ENCODE measurements at places on chromosomes 6 and 20.
A peak's percentile ranks its signal among the peaks of the same experiment; 100 is the strongest.

DNA sequence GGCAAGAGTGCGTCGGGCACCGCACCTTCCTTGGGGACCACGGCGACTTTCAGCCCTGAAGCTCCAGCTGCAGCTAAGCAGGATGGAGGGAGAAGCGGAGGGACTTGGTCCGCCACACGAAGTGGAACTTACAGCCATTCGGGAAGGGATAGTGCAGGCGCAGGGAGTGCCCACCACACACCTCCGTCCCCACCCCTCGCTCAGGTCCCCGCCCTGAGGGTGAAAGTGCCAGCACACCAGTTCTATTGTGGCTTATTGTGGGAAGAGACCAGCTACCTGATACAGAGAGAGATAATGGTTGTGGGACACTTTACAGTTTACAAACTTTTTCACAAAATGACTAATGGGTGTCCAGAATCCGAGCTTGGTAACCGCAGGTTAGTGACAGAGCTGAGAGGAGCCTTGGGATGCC is 76.1 kb downstream of the IRF4 start:
- no peak for DNase-seq

- peak; percentile 81 for DNase-seq
Measured at GRCh38 chr6:130681028-130681427, 146.2 kb upstream of the SMLR1 start.

DNA sequence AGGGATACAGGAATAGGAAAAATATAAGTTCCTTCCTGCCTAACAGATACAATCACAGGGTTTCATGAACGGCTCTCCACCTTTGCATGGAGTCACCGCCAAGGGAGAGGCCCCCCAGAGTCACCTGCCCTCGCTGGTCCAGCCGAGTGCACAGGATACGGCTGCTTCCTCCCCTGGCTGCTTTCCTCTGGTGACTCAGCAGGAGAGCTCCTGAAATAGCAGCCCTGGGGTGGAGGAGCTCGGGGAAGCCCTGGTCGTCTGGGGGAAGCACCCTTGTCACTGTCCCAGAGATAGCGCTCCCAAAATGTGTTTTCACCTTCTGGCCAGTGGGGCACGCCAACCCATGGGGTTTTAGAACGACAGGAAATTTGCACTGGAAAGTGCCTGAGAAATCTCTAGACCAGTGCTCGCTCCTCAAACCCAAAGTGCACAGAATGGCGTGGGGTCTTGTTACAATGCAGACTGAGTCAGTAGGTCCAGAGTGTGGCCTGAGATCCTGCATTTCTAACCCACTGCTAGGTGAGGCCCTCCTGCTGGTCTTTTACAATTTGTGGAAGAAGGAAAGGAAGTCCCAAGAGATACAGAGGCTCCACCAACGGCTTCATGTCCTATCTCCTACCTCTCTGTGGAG is 35.9 kb upstream of the FAM50B start:
- DNase-seq: peak; percentile 47

- no peak for DNase-seq
Measured at GRCh38 chr6:33869826-33870423, 66.1 kb upstream of the MLN start.

GRCh38 chr6:46137387-46137786 is 7.6 kb downstream of the ENPP4 start:
- DNase-seq: no peak

- DNase-seq: no peak
Measured at GRCh38 chr20:63697868-63698545, 1.6 kb downstream of the TNFRSF6B start.

DNA sequence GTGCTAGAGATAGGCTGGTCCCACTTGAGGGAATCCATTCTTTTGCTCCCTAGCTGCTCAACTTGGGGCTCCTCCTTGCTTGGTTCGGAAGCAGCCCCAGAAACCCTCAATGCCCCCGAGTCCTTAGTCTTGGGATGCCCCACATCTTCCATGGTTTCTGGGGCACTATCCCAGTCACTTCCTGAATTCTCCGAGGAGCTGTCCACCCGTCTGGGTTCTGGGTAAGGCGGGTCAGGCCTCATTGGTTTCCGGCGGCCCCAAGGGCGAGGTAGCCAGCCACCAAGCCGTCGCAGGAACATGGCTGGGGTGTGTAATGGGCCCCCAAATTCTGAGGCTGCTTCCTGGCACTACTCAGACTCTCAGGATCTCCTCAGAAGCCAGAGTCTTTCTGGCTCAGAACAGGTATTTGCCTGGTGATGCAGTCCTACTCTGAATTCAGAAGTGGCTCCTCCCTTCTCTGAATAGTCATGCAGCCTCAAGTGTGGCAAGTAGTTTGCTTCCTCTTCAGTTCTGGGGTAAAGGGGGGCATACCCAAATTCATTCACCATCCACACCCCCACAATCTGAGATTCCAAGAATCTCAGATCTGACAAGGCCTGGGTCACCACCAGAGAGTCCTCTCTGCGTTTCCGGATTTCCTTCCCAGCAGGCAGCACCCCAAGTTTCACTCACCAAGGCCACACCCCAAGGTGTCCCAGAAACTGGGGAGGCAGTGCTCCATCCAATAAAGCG is 763 bp downstream of the C6orf47 start:
- peak; percentile 18 for DNase-seq

GRCh38 chr6:99563056-99563723 is 5.3 kb downstream of the CCNC start:
- no peak for DNase-seq

GRCh38 chr20:63047267-63047666 is 40.5 kb upstream of the BHLHE23 start:
- no peak for DNase-seq

GRCh38 chr6:68071740-68072139 is 563.3 kb upstream of the ADGRB3 start:
- peak; percentile 36 for DNase-seq

GRCh38 chr20:48266571-48266970 is 481.3 kb upstream of the SULF2 start:
- no peak for DNase-seq

- DNase-seq: no peak
Measured at GRCh38 chr20:64090165-64090564, 6.0 kb upstream of the LKAAEAR1 start.

- DNase-seq: peak; percentile 38
Measured at GRCh38 chr6:104855507-104855906, 4.2 kb downstream of the HACE1 start.

GRCh38 chr6:157880534-157880933 is 57.5 kb downstream of the SNX9 start:
- DNase-seq: no peak

GRCh38 chr20:10699941-10700340 is 26.1 kb upstream of the JAG1 start:
- no peak for DNase-seq

- DNase-seq: no peak
Measured at GRCh38 chr6:139468178-139468819, 93.9 kb upstream of the CITED2 start.

GRCh38 chr20:51067792-51068191 is 44.9 kb upstream of the KCNG1 start:
- no peak for DNase-seq

DNA sequence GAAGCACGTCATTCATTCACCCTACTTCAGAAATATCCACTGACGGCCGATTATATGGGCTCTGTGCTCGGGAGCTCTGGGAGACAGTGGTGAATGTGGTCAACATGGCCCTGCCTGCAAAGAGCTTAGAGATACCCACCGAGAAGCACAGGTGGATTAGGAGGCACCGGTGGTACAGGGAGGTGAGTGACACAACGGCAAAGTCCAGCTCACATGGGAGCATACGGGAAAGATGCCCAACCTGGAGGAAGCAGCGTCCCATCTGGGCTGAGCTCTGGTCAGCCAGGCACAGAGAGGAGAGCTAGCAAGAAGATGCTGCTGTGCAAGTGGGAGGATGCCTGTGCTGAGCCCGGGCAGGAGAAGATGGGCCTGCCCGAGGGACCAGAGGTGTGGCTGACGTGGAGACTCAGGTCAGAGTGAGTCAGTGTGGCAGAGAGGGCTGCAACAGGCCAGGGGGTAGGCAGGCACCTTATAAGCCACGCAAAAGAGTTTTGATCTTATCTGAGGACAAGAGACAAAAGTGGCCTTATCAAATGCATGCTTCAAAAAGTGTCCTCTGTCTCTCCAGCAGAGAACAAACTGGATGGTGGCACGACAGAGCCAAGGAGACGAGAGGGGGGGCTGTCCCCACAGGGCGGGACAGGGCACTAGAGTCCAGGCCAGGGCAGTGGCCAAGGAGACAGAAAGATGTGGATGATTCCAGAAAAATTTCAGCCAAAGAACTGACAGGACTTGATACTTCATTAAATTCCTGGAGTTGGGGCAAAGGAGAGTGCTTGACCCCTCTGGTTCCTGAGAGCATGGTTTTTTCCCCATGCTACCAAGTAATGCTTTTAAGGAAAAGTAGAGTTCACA is 214.6 kb upstream of the SNX9 start:
- no peak for DNase-seq

- no peak for DNase-seq
Measured at GRCh38 chr6:28001351-28001750, 44.3 kb downstream of the OR2B6 start.

DNA sequence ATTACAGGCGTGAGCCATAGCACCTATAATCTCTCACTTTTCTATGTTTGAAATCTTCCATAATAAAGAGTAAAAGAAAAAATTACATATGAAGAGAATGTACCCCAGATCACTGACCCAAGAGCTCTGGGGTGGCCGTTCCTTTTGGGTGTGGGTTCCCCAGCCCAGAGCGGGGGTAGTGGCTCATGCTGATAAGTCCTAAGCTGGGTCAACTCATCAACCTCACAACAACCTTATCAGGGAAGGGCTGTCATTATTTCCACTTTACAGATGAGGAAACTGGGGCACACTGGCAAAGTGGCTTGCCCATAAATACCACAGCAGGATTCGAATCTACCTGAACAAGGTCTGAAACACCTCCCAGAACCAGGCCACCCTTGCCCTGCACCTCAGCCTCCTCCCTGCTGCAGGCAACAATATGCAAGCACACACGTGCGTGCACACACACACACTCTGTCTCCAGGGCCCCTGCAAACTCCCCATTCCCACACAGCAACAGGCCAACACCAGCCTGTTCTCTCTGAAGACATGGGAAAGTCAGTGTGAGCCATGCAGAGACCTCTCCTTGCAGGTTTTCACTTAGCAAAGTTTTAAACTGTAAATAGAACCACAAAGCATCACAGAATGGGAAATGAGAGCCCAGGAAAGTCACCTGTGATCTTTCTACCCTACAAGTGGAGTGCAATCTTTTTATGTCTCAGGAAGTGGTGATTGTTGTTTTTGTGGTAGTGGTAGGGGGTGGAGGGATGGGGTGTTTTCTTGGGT is 27.7 kb downstream of the BFSP1 start:
- DNase-seq: no peak

GRCh38 chr20:43996240-43996930 is 81.7 kb downstream of the TOX2 start:
- DNase-seq: no peak

Data from fibroblast of pulmonary artery (primary cell).